ENCODE measurements at places on chromosomes 4 and X.
A peak's percentile ranks its signal among the peaks of the same experiment; 100 is the strongest.

DNA sequence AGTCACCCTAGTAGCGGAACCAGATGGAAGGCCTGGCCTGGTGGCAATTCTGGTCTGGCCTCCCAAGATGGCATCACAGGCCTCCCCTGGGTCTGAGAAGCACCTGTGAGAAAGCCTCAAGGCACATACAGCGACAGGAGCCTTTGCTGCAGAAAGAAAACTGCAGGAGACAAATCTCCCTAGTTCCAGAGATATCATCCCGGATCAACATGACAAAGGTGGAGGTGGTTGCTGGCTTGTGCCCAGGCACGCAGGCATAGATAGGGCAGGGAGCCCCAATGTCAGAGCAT is 93.6 kb downstream of the BCOR start:
- DNase-seq, result no peak

DNA sequence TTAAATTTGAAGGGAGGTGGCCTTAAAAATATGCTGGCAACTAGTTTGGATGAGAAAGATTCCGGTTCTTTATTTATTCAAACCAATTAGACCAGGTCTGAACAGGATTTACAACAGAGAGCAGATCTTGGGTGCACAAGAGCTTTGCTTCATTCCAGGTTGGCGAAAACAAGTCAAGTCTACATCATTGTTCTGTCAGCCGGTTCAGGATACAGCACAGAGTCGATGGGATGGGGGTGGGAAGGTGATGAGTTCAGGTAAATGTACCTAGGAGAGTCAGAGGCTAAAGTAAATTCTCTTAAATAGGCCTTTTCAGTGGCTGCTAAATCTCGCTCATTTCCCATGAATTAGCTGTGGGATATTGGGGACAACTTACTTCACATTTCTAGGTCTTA is 882 bp upstream of the STIM2 start:
- DNase-seq, result no peak

DNA sequence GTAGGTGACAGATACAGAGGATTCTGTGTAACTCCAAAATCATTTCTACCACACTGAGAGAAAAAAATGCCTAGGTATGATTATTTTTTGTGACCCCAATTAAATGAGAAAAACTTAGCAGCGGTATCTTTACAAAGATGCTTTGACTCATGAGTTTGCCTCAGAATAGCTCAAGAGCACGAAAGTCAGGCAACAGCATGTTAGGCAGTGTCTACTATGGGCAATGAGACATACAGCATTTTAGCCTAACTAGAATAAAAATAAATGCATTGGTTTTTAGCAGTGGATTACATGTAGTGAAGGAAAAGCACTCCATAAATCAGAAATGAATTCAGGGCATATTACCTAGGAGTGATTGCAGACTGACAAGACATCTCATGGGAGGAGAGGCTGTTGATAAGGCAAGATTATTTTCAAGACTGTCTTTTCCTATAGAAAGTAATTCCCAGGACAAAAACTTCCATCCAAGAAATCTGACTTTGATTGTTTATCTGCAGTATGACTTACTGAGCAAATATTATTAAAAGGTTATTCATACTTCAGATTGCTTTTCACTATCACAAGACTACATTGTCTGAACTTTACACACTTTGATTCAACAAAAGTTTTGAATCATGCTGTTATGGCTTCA is 3.6 kb downstream of the ANXA10 start:
- no peak for DNase-seq

GRCh38 chr4:2417765-2418649 is at the start of gene ZFYVE28:
ZFYVE28 (minus strand) TSS chr4:2418645; CDS start chr4:2418323, 322 bp downstream.
- peak; percentile 29 for DNase-seq

DNA sequence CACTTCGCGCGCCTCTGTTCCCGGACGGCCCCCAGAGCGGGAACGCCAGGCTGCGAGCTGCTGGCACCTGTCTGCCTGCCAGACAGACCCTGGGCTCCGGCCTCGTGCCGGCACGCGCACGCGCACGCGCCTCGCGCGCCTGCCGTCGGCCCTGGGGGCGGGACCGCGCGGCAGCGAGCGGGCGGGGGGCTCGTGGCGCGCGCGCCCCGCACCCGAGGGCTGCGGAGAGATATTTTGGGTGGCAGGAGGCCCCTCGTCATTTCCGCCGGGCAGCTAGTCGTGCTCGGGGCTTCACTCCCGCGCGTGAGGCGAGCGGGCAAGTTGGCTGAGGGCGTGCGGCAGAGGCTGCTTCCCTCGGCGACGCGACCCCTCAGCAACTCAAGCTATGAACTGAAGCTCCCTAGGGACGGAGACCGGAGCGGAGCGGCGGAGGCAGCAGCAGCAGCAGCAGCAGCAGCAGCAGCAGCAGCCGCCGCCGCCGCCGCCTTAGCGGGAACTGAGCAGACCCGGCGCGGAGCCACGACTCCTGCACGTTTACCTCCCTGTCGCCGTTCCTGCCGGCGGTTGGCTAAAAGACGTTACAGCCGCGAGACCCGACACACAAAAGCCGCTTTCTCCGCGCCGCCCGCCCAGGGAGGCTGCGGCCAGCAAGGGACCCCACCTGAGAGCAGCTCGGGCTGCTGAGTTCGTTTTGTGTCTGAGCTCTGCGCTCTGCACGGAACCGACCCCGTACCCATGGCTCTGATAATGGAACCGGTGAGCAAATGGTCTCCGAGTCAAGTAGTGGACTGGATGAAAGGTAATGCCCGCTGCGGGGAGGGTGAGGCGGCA is at the start of gene CNKSR2:
Gene CNKSR2, plus strand, starts transcription at position 256 of the 831 bp plus-strand sequence. Its CDS starts 480 bp downstream, at position 736.
- peak; percentile 58 for DNase-seq

DNA sequence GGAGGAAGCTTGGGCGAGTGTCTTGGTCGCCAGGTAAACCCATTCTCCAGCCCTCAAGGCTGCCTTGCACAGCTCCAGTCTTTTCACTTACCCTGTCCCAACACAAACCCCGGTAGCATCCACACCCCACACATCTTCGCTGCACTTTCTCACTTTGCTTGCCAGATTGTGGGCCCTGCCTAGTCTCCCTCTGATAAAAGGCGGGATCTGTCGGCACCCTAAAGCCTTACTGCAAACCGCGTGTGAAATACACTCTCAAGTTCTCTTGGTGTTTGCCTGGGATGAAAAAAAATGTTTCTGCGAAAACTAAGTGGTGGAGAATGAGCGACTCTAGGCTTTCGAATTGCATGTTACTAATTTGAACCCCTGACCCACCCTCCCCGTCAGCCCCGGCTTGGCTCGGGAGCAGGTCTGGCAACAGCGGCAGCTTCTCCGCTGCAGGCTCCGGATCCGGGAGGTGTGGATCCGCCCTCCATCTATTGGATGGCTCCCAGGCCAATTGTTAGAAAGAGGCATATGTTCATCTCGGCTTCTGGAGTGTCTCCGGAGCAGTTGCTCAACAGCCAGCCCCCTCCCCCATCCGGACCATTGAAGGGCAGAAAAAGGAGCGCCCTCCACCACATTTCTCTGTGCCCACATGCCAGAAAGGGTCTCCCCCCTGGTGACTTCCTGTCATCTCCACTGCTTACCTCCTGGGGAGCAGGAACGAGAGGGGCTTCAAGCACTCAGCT is 3.0 kb upstream of the CITED1 start:
- no peak for DNase-seq

DNA sequence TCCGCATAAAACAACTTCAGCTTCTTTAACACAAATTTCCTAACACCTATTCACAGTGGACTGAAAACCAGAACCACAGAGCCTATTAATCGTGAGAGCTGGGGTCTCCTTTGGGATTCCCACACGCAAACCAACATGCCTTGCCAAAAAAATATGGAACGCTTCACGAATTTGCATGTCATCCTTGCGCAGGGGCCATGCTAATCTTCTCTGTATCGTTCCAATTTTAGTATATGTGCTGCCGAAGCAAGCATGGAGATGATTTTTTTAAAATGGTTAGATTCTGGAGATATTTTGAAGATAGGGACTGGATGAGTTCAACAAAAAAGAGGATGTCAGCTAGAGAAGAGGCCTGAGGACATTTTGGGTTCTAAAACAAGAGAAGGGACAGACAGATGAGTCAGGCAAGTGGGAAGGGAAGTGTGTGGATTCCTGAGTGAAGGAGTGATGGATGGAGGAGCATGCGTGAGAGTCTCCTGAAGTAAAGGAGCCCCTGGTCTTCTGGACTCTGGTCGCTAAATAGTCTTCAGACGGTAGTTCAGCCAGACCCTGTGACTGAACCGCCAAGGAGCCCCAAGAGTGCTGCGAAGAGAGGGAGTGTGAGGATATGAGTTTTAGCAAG is 9.5 kb upstream of the GATA1 start:
- no peak for DNase-seq

DNA sequence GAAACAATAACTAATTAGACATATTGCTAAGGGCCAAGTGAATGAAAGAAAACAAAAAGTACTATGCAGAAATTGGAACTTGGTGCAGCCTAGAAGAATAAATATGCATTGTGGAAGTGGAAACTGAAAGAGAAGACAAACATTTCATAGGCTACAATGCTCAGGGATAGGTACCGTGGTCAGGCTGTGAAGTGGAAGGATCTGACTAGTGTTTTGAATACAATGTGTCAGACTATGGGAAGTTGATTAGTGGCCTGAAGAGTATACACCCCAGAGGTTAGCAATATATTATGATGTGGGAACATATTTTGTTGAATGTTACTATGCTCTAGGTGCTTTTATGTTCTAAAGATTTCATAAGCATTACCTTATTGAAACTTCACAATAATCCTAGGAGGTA is 36.8 kb downstream of the GPRIN3 start:
- no peak for DNase-seq

- no peak for DNase-seq
Observed at GRCh38 chr4:845233-845835, 19.4 kb upstream of the CPLX1 start.

- DNase-seq, result no peak
Observed at GRCh38 chrX:71256051-71256450, 2.1 kb upstream of the ZMYM3 start.

- DNase-seq, result no peak
Observed at GRCh38 chr4:112172180-112172579, 26.9 kb downstream of the FAM241A start.

- no peak for DNase-seq
Observed at GRCh38 chr4:138312536-138312911, 70.4 kb upstream of the SLC7A11 start.

GRCh38 chr4:9800848-9801247 is 19.4 kb downstream of the DRD5 start:
- DNase-seq, result no peak

DNA sequence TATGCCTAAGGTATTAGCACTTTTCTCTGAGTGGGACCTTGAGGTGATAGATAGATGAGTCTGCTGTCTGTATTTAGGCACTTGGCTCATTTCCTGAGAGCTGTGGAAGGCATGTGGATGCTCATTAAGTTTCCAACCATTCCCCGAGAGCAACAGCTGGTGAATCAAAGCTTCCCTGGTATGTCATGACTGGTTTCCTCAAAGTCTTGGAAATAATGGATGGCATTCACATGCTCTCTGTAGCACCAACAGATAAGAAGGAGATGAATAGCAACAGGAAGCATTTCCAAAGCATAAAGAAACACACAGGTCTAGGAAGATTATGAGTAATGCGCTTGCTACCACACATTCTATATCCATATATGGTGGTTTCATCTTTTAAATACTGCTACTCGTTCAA is 118.3 kb upstream of the ETNPPL start:
- no peak for DNase-seq

DNA sequence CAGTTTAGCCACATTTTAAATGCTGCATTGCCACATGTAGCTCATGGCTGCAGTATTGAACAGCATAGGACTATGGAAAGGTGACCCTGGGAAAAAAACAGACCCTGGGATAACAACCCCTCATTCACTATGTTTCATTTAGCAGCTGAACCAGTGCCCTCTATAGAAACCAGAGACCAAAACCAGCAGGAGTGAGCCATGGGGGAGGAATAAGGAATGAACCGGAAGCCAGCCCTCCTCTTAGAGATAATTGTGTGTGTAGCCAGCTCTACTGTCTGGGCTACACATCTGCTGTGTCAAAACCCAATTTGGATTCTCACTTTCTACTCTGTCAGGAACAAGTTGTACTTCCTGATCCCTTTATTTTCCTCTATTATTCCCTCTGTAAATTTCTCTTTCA is 158.5 kb upstream of the S100G start:
- DNase-seq, result no peak
